Endothelial cell of umbilical vein (primary cell): ENCODE measurements at places on chromosomes 4 and X. TPM values are rescaled to one million over a fixed set of nuclear protein-coding genes. Genes with fewer than 3 reads are reported as not detected.
A peak's percentile ranks its signal among the peaks of the same experiment; 100 is the strongest.

GRCh38 chr4:169566021-169566818 is 46.2 kb downstream of the NEK1 start:
- H3K27ac ChIP-seq, result no peak overlapping the region
- no peaks in the 10 kb centered on the region for H3K36me3 ChIP-seq
- DNase-seq, result peak; percentile 80
- H3K4me3 ChIP-seq, result no peak overlapping the region
- no peaks in the 10 kb centered on the region for H3K4me1 ChIP-seq

- no peak for DNase-seq
- H3K36me3 ChIP-seq, result no peaks in the 10 kb centered on the region
- no peaks in the 10 kb centered on the region for H3K4me1 ChIP-seq
- H3K4me3 ChIP-seq, result no peak overlapping the region
Observed at GRCh38 chrX:20971250-20971649, 403.0 kb upstream of the CNKSR2 start.

- DNase-seq, result no peak
- no peak overlapping the region for H3K27ac ChIP-seq
- no peaks in the 10 kb centered on the region for H3K4me1 ChIP-seq
- no peaks in the 10 kb centered on the region for H3K36me3 ChIP-seq
- no peak overlapping the region for H3K4me3 ChIP-seq
Observed at GRCh38 chr4:89364541-89364940, 56.9 kb upstream of the GPRIN3 start.

GRCh38 chrX:73577361-73577760 is 14.4 kb downstream of the CHIC1 start:
- peaks cover 12% of the 10 kb centered on the region for H3K4me1 ChIP-seq
- DNase-seq, result peak; percentile 84
- H3K27me3 ChIP-seq, result no peaks in the 10 kb centered on the region
- peak overlapping the region; percentile 69 for H3K27ac ChIP-seq

DNA sequence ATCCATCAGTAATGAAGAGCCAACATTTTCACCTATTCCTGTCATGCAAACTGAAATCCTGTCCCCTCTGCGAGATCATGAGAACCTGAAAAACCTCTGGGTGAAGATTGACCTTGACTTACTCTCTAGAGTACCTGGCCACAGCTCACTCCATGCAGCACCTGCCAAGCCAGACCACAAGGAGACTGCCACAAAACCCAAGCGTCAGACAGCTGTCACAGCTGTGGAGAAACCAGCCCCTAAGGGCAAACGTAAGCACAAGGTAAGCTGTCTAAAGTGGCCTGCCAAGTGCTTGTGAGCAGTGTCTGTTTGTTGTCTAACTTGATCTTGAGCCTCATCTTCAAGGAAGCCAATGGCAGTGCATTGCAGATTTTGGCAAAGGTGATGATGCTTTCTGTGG is 455.9 kb downstream of the AFF2 start:
- no peaks in the 10 kb centered on the region for H3K36me3 ChIP-seq
- no peak for DNase-seq
- no peak overlapping the region for H3K27ac ChIP-seq
- H3K27me3 ChIP-seq, result no peaks in the 10 kb centered on the region
- no peak overlapping the region for H3K4me3 ChIP-seq

DNA sequence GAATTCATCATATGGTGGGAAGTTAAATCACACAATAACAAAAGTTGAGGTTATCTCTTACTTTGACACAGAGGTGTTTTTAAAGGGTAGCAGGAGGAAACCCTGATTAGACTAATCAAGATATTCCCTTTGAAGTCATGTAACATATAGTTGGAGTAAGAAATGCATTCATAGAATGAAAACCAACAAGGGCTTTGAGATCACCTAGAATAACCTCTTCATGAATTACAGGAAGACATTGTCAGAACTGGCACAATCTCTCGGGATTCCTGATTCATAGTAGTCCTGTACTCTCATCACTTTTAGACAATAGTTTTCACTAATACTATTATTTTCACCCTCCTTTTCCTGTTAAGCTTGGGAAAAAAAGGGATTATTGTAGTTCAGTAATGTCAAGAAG is 170.2 kb downstream of the PPP3CA start:
- no peaks in the 10 kb centered on the region for H3K36me3 ChIP-seq
- peaks cover 23% of the 10 kb centered on the region for H3K4me1 ChIP-seq
- peak; percentile 95 for DNase-seq
- H3K27me3 ChIP-seq, result no peaks in the 10 kb centered on the region

- no peaks in the 10 kb centered on the region for H3K27me3 ChIP-seq
- no peak overlapping the region for H3K4me3 ChIP-seq
- peaks cover 28% of the 10 kb centered on the region for H3K4me1 ChIP-seq
- peak; percentile 72 for DNase-seq
Observed at GRCh38 chr4:48079972-48080391, 54.1 kb downstream of the TXK start.

Gene FGB
- not detected in 2 replicates for polyA plus RNA-seq

DNA sequence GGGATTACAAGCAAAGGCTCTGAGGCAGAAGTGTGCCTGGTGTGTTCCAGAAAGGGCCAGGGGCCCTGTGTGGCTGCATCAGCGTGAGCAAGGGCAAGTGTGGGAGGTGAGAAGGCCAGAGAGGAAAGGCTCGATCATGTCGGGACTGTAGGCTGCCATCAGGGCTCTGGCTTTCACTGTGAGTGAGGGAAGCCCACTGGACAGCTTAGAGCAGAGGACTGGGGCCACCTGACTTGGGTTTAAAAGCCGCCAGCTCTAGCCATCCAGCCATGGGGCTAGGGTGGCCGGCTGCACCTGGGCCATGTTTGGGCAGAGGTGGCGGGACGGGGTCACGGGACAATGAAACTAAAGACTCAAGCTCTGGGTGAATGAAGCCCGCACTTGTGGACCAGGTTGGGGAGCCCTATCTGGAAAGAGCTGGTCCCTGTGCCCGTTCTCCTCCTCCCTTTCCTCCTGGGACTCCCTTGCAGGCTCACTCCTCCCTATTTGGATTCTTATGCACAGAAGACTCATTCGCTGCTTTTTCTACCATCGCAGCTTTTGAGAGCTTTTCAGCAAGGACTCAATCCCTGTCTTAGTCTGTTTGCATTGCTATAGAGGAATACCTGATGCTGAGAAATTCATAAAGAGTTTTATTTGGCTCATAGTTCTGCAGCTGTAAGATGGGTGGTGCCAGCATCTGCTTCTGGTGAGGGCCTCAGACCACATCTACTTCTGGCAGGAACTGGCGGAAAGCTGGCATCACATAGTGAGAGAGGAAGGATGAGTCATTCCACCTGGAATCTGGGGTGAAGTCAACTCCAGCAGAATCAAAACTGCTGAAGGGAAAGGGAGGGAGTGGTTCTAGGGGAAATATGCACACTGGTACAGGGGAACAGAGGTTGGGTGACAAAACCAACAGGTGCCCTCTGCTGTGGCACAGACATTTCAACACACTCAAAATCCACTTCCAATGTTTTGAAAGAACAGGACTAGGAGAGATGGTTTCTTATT is 15.3 kb downstream of the CTAG1B start:
- no peak overlapping the region for H3K4me3 ChIP-seq
- no peaks in the 10 kb centered on the region for H3K36me3 ChIP-seq
- no peaks in the 10 kb centered on the region for H3K27me3 ChIP-seq
- peak; percentile 24 for DNase-seq
- H3K4me1 ChIP-seq, result peaks cover 6% of the 10 kb centered on the region

Gene LGI2
- polyA plus RNA-seq, result not detected in 2 replicates

DNA sequence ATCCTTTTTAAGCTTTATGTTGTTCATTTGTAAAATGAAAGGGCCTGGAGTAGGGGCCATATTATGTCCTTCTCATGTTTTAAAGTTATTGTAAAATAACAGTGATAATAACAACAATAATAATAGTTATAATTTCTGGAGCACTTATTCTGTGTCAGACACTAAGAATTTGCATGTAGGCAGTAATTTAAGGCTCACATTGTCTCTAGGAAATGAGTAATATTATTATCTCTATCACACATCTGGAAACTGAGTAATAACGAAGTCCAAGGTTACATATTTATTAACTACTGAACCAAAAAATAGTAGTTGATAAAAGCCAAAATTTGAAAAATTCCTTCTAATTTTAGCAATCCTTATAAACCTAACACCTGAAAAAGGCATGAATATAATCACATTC is 520.7 kb upstream of the PABPC4L start:
- peaks cover 12% of the 10 kb centered on the region for H3K4me1 ChIP-seq
- no peaks in the 10 kb centered on the region for H3K36me3 ChIP-seq
- peak; percentile 69 for DNase-seq
- H3K27ac ChIP-seq, result peak overlapping the region; percentile 51
- H3K4me3 ChIP-seq, result no peak overlapping the region

Gene TDO2
- not detected in 2 replicates for polyA plus RNA-seq

DNA sequence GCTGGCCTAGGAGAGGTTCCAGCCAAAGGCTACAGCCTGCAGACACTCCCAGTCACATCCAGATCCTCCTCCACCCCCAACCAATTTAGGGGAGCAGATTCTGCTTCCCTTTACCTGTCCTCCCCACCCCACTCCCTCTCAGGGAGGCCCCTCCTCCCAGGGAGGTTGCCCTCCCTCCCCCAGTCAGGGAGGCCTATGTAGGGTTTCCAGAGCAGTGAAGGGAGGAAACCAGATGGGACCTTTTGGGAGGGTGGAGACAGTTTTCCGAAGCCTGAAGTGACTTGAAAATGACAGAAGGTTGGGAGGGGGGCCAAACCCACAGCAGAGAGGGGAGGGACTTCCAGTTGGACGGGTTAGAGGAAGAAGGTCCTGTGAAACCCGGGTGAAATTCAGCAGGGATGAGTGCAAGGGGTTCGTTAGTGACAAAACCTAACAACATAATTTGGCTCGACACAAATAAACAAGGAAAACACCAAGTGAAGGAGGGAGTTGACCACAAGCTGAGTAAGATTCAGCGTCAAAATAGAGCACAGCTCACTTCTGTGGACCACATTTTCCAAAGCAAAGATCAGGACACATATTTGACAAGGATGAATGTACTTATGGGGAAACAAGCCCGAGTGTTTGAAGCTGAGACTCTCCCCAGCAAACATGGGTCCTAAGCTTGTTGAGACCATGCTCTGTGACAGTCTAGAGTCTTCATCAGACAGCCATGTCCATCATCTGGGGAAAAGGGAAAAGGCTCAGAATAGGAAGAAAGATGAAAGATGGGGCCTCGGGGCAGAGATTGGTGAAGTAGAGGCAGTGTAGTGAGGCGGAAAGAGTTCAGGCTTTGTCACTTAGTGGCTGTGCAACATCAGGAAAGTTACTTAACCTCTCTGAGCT is 46.4 kb downstream of the PRPS1 start:
- H3K27me3 ChIP-seq, result no peaks in the 10 kb centered on the region
- H3K4me1 ChIP-seq, result peaks cover 25% of the 10 kb centered on the region
- H3K27ac ChIP-seq, result peak overlapping the region; percentile 74

Gene CACNA1F
- polyA plus RNA-seq, result not detected in 2 replicates

GRCh38 chrX:56130436-56130835 is 101.7 kb upstream of the KLF8 start:
- no peak overlapping the region for H3K27ac ChIP-seq
- no peak overlapping the region for H3K4me3 ChIP-seq
- H3K36me3 ChIP-seq, result no peaks in the 10 kb centered on the region
- H3K4me1 ChIP-seq, result no peaks in the 10 kb centered on the region
- DNase-seq, result no peak

DNA sequence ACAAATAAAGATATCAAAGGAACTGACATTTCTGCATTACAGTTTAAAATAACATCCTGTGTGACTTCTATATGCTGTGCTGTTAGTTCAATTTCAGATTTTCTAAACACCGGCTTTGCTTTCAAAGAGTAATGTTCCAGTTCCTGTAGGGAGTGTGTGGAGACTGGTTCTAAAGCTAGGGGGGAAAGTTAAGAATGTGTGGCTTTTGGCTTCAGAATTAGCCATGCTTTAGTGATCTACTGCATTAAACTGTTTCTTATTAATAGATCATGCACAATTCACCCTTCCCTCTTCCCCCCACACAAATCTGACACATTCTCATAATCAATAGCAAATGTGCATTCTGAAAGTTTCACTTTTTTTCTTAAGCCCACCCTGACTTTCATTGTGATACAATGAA is 32.0 kb upstream of the DKK2 start:
- H3K27ac ChIP-seq, result peak overlapping the region; percentile 24
- peaks cover 30% of the 10 kb centered on the region for H3K4me1 ChIP-seq
- DNase-seq, result peak; percentile 45
- H3K27me3 ChIP-seq, result no peaks in the 10 kb centered on the region
- no peaks in the 10 kb centered on the region for H3K36me3 ChIP-seq

DNA sequence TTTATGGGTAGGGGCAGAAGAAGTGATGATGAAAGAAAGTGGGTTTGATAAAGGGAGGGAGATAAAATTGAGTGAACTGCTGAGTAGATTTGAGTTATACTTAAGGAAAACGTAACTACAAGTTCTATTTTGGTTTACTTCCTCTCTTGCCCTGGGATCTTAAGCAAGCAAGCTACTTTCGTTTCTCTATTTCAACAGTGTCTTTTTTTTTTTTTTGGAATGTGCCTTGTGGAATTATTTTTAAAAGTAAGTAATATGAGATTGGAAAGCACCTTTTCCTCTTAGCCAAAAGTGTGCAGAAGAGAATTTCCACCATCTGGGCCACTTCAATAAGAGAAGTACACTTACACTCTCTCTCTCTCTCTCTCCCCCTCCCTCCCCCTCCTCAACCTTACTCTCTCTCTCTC is 16.0 kb upstream of the C4orf36 start:
- no peaks in the 10 kb centered on the region for H3K36me3 ChIP-seq
- no peaks in the 10 kb centered on the region for H3K27me3 ChIP-seq
- H3K4me3 ChIP-seq, result no peak overlapping the region
- peak; percentile 33 for DNase-seq
- H3K4me1 ChIP-seq, result no peaks in the 10 kb centered on the region
- H3K27ac ChIP-seq, result no peak overlapping the region

Gene LRIT3
- polyA plus RNA-seq, result 0.05 and 0.06 TPM in 2 replicates

DNA sequence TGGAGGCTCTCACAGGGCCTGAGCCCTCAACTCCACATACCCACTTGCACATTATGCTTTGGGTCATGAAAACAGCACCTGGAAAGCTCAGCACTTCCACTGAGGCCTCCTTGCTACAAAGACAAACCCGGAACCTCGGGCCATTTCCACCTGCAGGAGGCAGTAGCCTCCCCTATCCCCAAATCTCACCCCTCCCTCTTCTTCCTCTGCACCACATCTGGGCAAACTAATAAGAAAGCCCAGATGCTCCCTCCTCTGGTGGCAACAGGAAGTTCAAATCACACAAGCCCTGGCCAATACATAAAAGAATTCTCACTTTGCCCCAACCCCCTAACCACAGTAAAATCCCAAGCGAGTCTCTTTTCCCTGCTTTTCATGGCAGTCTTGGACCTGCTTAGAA is 136.4 kb downstream of the MAPK10 start:
- no peak overlapping the region for H3K27ac ChIP-seq
- H3K36me3 ChIP-seq, result no peaks in the 10 kb centered on the region
- no peaks in the 10 kb centered on the region for H3K27me3 ChIP-seq
- DNase-seq, result peak; percentile 18

DNA sequence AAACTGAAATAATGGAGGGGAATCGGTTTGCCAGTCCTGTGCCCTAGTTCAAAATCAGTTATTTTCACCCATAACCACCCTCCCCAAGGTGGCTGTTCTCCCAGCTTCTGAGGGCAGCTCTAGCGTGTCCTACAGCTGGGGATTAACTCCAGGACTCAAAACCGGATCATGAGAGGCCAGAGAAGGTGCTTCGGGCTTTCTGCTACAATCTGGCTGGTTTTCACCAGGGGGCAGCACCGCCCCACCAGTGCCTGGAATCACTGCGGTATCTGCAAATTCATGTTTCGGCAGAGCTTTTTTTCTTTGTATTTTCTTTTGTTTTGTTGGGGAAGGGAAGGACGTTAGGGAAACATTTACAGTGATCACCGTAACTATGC is 28.4 kb downstream of the PDHA1 start:
- no peaks in the 10 kb centered on the region for H3K4me1 ChIP-seq
- no peaks in the 10 kb centered on the region for H3K36me3 ChIP-seq
- peak overlapping the region; percentile 36 for H3K4me3 ChIP-seq
- no peaks in the 10 kb centered on the region for H3K27me3 ChIP-seq
- H3K27ac ChIP-seq, result no peak overlapping the region

GRCh38 chr4:151771664-151772063 is 10.9 kb upstream of the GATB start:
- no peak for DNase-seq
- no peaks in the 10 kb centered on the region for H3K4me1 ChIP-seq
- no peak overlapping the region for H3K27ac ChIP-seq
- peaks cover 3% of the 10 kb centered on the region for H3K27me3 ChIP-seq
- H3K36me3 ChIP-seq, result no peaks in the 10 kb centered on the region
